Neural progenitor cell (in vitro differentiated cells): ENCODE measurements at places on chromosomes 2 and 18. TPM values are rescaled to one million over a fixed set of nuclear protein-coding genes. Genes with fewer than 3 reads are reported as not detected.

DNA sequence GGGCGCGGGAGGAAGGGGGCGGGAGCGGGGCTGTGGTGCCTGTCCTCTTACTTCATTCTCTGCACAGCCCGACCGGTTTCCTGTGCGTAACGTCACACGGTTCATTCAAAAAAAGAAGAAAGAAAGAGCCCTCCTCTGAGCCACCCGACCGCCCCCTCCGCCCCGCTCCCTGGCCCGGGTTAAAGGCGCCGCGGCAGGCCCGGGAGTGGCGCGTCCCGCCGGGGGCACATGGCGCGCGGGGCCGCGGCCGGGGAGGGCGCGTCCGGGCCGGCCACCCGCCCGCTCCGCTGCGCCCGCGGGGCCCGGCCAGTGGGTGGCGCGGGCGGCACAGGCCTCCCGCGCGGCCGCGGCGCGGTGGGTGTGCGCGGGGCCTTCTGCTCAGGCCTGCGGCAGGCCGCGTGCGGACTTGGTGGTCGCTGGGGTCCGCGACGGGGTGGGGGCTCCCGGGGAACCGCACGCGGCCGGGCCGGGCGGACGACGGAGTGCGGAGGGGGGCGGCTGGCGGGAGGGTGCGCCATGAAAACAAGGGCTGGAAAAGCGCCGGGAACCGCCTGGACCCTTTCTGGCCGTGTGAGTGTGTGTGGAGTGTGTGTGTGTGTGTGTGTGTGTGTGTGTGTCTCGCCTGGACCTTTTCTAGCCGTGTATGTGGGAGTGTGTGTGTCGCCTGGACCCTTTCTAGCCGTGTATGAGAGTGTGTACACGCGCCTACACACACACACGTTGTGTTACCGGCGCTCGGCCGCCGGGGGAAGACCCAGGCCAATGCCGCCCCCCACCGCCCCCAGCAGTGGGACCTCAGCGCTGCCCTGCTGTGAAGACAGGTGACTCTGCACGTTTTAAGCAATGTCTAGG, 780 bp upstream of the BCL2 start:
- no peaks in the 10 kb centered on the region for H3K36me3 ChIP-seq
- no peak overlapping the region for H3K27ac ChIP-seq
- H3K27me3 ChIP-seq = peaks cover 63% of the 10 kb centered on the region
- peak; percentile 42 for DNase-seq
- H3K4me1 ChIP-seq = peaks cover 12% of the 10 kb centered on the region

DNA sequence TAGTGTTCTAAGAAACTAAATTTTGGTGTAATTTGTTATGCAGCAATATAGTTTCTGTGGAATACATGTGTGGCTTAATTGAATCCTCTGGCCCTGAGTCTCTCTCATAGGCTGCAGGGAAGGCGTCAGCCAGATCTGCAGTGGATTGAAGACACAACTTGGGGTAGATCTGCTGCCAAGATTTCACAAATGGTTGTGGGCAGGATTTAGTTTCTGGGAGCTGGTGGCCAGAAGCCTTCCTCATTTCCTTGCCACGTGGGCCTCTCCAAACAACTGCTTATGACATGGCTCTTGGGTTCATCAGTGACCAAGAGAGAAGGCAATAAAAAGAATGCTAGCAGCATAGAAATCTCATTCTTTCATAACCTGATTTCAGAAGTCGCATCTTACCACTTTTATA, 28.2 kb downstream of the CCDC102B start:
- H3K4me3 ChIP-seq = no peak overlapping the region
- no peak overlapping the region for H3K27ac ChIP-seq
- no peaks in the 10 kb centered on the region for H3K4me1 ChIP-seq

DNA sequence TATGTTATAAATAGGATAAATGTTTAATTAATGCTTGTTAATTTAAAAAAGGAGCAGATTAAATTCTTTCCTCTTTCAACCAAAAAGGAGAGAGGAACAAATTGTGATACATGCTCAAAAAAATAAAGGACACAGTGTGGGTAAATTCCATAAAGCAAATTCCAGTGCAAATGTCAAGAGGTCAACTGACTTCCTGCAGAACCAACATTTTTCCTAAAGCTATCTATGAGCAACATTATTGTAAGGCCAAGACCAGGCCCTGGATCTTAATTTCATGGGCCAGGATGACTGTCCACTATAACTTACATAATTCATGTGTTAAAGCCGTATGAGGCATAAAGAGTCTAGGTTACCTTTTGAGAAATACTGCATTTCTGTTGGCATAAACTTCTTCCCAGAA, 93.9 kb upstream of the RPE start:
- H3K36me3 ChIP-seq = no peaks in the 10 kb centered on the region
- no peak overlapping the region for H3K4me3 ChIP-seq
- H3K27ac ChIP-seq = no peak overlapping the region
- no peaks in the 10 kb centered on the region for H3K4me1 ChIP-seq
- H3K27me3 ChIP-seq = no peaks in the 10 kb centered on the region
- no peak for DNase-seq

GRCh38 chr2:178530625-178531142, 50.4 kb downstream of the PLEKHA3 start:
- no peaks in the 10 kb centered on the region for H3K27me3 ChIP-seq
- H3K36me3 ChIP-seq = no peaks in the 10 kb centered on the region
- H3K4me3 ChIP-seq = no peak overlapping the region

DNA sequence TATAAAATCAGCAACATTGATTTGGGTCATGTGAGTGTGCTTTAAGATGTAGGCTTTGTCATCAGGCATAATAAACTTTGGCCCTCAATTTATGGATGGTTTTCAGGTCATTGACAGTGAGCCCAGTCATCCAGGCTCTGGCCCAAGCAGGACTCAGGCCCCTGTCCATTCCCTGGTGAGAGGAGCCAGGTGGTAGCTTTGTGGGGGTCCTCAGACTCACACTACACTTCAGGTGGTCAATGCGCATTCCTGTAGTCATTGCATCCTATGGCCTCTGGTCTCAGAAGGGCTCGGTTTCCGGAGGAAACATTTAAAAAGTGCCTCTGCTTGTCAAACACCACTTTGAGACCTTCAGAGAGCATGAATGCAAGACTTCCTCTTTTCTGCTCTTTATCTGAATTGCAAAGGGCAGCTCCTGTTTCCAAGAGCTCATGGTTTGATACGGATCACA, 20.2 kb downstream of the LGALSL start:
- no peak for DNase-seq
- H3K27me3 ChIP-seq = no peaks in the 10 kb centered on the region
- peaks cover 25% of the 10 kb centered on the region for H3K4me1 ChIP-seq
- H3K27ac ChIP-seq = no peak overlapping the region
- no peak overlapping the region for H3K4me3 ChIP-seq

DNA sequence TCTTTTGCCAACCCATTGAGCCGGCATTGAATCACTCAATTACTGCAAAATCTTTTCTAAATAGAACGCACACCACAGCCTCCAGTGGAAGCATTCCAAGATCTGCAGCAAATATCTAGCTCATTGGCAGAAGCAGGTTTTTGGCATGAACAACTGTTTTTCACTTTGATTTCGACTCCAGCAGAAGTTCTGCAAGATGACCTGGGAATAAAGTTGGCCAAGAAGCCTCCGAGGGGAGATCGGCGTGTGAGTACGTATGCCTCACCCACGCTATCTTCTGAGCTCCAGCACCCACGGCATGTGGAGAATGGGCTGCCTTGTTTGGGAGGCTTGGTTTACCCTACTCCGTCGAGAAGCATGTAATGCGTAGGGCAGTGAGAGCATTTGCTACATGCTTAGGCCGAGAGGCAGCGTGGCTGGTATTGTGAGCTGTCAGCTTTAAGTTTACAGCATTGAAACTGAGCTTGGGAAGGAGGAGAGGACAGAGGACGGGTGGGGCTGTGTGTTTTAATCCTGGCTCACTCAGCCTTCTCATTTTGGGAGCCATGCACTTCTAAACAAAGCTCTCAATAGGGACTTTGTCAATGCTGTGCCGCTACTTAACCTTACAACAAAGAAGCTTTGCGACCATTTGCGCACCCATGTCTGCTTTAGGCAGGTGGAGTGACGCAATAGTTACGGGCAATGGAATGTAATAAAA, 10.5 kb downstream of the PCARE start:
- no peaks in the 10 kb centered on the region for H3K27me3 ChIP-seq
- H3K27ac ChIP-seq = no peak overlapping the region
- H3K4me3 ChIP-seq = no peak overlapping the region
- H3K4me1 ChIP-seq = peaks cover 36% of the 10 kb centered on the region

- no peak for DNase-seq
- no peaks in the 10 kb centered on the region for H3K27me3 ChIP-seq
- no peak overlapping the region for H3K27ac ChIP-seq
- H3K36me3 ChIP-seq = no peaks in the 10 kb centered on the region
- H3K4me1 ChIP-seq = no peaks in the 10 kb centered on the region
Observed at GRCh38 chr2:201008296-201008829, 44.9 kb upstream of the ORC2 start.

Gene AFF3
- 0.26 and 0.56 TPM in 2 replicates for total RNA-seq
